CD4-positive, alpha-beta T cell treated with Interleukin-12 subunit alpha and Interleukin-12 subunit beta, for 1 hour (primary cell): ENCODE measurements at places on chromosomes 11 and 22.
A peak's percentile ranks its signal among the peaks of the same experiment; 100 is the strongest.

DNA sequence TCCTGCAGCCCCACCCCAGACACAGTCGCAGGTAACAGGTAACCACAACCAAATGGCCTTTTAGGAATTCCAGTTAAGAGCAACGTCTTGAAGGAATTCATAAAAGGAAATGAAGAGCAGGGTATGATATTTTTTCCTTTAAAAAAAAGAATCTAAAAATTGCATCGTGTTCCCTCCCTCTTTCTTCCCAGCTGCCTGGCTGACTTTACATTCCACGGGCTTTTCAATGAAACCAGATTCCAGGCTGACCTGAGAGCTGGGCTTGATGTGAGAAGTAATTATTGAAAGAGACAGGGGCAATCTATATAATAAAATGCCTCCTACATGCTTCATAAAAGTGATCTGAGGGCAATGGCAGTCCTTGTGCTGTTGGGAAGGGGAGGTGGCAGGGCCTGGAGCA, 57.3 kb upstream of the EIF3D start:
- DNase-seq = no peak

DNA sequence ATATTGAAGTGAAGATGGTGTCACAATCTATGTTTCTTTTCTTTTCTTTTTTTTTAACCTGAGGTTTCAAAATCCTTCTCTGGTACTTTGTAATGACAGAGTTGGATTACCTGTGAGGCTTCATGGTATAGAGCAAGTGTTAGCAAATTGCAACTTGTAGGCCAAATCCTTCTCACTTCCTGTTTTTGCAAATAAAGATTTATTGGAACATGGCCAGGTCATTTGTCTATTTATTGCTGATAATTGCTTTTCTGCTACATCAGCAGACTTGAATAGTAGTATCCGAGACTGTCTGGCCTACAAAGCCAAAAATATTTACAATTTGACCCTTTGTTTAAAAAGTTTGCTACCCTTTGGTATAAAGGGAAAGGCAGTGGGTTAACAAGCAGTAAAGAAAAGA, 1059.4 kb upstream of the CCDC90B start:
- DNase-seq = no peak

- no peak for DNase-seq
These were observed 45.5 kb upstream of the ALKBH3 start for GRCh38 chr11:43835104-43835503.

GRCh38 chr11:124841201-124841600, 24.0 kb upstream of the ROBO3 start:
- no peak for DNase-seq

DNA sequence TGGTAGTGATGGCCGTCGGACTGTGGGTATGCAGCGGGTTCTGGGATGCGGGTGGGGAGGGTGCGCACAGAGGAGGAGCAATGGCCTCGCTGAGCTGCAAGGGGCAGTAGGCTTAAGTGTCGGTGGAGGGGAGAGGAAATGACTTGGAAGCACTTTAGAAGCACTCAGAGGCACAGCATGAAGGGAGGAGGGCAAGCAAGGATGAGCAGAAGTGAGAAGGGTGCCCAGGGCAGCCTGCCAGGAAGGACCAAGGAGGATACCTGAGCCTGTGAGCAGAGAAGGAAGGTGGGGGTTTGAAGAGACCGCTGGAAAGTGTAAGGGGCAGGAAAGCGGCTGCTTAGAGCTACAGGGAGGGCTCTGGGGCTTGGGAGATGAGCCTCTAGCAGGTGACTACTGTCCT, 330 bp downstream of the SLC5A1 start:
- no peak for DNase-seq

DNA sequence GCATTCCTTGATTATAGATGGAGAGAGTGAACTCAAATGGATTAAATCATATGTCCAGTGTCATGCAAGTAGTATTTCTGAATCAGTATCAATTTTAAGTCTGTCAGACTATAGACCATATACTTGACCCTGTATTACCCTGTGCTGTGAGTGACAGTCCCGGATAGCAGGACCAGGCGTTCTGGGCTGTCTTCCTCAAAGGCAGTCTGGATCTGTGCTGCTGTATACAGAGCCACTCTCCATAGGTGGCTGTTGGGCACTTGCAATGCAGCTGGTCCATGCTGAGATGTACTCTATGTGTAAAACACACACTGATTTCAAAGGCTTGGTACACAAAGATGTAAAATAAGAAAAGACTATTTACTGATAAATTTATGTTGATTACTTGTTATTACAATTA, 294.3 kb downstream of the OPCML start:
- no peak for DNase-seq

GRCh38 chr11:64083398-64084080, 47.8 kb downstream of the FLRT1 start:
- DNase-seq = no peak

DNA sequence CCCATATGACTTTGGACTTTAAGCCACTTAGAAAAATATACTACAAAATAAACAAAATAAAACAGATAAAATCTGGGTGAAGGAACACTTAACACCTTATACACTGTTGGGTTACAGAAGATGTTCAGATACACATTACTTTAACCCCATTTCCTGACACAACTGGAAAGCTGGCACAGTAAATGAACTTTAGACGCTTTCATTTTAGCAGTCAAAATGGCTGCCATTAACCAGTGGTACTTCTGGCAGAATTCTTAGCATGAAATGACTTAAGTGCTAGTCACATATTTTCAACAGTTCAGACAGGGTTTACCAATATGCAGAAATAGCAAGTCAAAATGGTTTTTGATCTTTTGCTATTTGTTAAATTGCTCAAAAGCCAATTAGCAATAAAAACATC, 37.9 kb downstream of the PIK3C2A start:
- DNase-seq = no peak

GRCh38 chr22:33400061-33400840, 342.1 kb upstream of the SYN3 start:
- no peak for DNase-seq

DNA sequence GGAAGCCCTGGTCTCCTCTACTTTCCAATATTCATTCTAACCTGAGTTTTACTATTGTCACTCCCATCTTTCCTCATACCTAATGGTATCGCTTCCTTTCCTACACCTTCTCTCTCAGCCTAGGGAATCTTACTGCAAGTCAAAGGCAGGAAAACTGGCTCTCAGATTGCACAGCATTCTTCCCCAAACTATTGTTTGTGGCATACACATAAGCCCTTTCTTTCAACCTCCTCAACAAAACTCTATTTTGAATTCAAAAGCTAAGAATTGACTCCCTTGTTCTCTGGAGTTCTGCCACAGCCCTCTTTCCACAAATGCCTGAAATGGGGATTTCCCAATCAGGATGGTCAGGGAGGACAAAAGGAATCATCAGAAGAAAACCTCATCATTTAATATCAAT, 181.5 kb downstream of the FAM76B start:
- DNase-seq = no peak

GRCh38 chr22:33666961-33667619, 253.2 kb downstream of the LARGE1 start:
- no peak for DNase-seq

GRCh38 chr22:19429950-19430889, 1.3 kb downstream of the HIRA start:
- peak; percentile 45 for DNase-seq

GRCh38 chr22:45009606-45010531, at the start of gene PHF21B:
PHF21B (minus strand) TSS chr22:45010005; CDS start chr22:45009549, 456 bp downstream.
- no peak for DNase-seq

- peak; percentile 56 for DNase-seq
These were observed 42.0 kb downstream of the FAM83F start for GRCh38 chr22:40036591-40037225.

- DNase-seq = peak; percentile 68
These were observed 54.3 kb downstream of the SYTL2 start for GRCh38 chr11:85756401-85757200.

GRCh38 chr22:18032455-18033101, 8.2 kb upstream of the MICAL3 start:
- DNase-seq = no peak

GRCh38 chr11:10233581-10233980, 60.4 kb downstream of the SBF2 start:
- DNase-seq = no peak

- no peak for DNase-seq
These were observed 12.1 kb upstream of the DNAJB7 start for GRCh38 chr22:40874016-40874415.

- DNase-seq = no peak
These were observed 113.4 kb downstream of the CTNND1 start for GRCh38 chr11:57874981-57875380.

DNA sequence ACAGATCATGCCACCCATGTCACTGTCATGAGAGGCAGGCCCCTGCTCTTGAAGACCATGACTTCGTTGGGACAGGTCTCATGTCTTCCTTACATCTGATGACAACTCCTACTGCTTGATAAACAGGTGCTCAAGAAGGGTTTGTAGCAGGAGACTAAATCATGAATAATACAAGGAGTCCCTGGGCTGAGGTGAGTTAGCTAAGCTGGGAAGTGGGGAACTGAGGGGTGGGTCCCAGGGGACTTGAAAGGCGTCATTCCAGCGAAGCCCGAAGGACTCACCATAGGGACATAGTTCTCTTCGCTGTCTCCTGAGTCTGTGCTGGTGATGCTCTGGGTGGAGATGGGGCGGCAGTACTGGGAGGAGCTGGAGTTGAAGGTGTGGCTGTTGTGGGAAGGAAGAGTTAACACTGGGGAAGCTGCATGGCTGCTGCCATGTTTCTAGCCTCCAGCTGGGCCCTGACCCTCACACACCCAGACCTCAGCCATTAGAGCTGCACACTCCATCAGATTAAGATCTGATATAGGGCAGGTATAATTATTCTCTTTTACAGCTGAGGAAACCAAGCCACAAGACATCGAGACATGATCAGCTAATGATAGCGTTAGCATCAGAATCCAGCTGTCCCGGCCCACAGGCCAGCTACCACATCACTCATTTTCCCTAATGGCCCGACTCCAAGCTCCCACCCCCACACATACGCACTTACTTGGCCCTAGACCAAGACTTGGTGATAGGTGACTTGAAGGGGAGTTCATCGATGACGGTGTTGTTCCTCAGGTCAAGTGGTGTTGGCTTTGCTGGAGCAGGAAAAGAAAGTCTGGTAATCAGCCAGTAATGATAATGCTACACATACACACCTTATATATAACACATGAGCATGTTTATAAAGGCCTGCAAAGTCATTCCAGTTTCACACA, 32.9 kb downstream of the USP35 start:
- no peak for DNase-seq

DNA sequence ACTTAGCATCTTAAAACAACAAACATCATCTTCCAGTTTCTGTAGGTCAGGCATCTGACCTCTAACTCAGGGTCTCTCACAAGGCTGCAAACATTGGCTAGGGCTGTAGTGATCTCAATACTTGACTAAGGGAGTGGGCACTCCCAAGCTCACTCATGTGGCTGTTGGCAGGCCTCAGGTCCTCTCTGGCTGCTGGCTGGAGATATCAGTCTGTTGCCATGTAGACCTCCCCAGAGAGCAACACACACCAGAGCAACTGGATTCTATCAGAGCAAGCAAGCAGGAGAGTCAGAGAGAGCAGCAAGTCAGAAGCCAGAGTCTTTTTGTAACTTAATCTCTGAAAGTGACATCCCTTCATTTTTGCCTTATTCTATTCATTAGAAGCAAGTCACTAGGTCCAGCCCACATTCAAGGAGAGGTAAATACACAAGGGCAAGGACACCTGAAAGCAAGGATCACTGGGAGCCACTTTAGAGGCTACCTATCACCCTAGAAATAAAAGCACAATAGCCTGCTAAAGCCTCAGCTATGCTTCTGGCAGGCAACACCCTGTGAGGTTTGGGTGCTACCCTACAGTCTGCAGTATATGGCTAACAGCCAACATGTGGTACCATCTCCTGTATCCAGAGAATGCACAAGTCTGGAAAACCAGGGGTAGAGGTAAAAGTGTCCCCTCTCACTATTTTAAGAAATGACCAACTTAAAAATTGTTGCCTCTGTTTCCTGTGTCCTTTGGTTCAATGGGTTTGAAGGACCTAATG, 33.5 kb upstream of the CD44 start:
- no peak for DNase-seq

DNA sequence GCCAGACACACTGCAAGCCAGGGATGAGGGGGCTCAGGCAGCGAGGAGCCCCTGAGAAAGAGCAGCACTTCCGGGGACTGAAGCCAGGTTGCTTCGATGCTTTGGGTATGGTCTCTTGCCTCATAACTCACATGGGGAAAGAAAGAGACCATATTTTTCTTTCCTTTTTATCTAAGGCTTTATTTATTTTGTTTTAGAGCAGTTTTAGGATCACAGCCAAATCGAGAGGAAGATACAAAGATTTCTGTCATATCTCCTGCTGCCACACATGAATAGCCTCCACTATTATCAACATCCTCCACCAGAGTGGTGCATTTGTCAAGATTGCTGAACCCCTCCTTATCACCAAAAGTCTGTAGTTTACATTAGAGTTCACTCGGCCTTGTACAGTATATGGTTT, 24.3 kb upstream of the ADSL start:
- no peak for DNase-seq

- DNase-seq = no peak
These were observed 6.1 kb upstream of the B3GAT1 start for GRCh38 chr11:134417871-134418840.

DNA sequence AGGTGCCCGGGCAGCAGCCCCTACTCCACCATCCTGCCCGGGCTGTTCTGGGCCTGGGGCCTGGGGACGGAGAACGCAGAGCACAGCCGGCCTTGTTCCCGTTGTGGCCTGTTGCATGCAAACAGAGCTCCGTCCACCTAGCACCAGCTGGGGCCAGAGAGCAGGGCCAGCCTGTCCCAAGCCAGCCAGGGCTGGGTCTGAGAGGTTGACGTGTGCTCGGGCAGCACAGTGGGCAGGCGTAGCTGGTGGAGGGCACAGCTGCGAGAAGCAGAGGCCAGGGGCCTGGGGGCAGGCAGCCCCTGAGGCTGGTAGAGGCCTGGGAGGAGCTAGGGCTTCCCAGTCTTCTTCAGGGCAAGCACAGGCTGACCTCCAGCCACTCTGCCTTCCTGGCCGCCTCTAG, 1192.6 kb downstream of the BRD1 start:
- DNase-seq = no peak

- peak; percentile 11 for DNase-seq
These were observed 74.6 kb upstream of the TEAD1 start for GRCh38 chr11:12599408-12600143.

GRCh38 chr11:21785351-21785750, 407.5 kb upstream of the ANO5 start:
- DNase-seq = no peak

DNA sequence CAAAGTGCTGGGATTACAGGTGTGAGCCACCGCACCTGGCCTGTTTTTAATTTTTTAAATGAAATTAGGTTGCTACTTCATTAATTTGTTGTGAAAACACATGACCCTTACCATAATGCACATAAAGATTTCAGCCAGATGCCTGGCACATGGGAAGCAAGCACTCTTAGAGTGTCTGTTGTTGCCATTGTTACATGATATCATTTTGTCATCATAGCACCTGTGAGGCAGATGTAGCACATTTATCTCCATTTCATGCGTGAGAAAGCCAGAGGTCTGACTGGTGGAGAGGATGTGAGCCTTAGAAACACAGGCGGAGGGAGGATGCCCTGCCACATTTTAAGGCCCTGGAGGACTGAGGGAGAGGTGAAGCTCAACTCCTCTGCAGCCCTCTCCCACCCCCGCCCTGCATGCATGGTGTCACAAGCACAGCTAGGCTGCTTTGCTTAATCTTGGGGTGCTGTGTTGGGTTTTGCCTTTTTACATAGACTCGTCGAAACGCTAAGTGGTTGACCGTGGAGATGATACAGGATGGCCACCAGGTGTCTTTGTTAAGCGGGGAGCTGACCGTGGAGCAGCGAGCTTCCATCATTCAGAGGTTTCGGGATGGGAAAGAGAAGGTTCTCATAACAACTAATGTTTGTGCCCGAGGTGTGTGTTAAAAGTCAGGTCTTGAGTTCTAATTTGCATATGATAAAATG, 14.0 kb downstream of the DDX25 start:
- DNase-seq = no peak

- DNase-seq = no peak
These were observed 31.2 kb downstream of the C11orf71 start for GRCh38 chr11:114368918-114369680.
